ENCODE measurements at places on chromosomes 4 and X. TPM values are rescaled to one million over a fixed set of nuclear protein-coding genes. Genes with fewer than 3 reads are reported as not detected.

The DRP2 gene
- 162 TPM for total RNA-seq

GRCh38 chrX:39532761-39533160 is 565.0 kb downstream of the BCOR start:
- H3K4me3 ChIP-seq, result no peak overlapping the region
- H3K27me3 ChIP-seq, result no peaks in the 10 kb centered on the region
- H3K27ac ChIP-seq, result no peak overlapping the region
- no peaks in the 10 kb centered on the region for H3K36me3 ChIP-seq
- DNase-seq, result no peak

- no peaks in the 10 kb centered on the region for H3K36me3 ChIP-seq
- no peaks in the 10 kb centered on the region for H3K4me1 ChIP-seq
- no peak overlapping the region for H3K27ac ChIP-seq
- no peak for DNase-seq
- H3K4me3 ChIP-seq, result no peak overlapping the region
These were observed 515.6 kb downstream of the PPARGC1A start for GRCh38 chr4:23374259-23374658.

The CT45A10 gene
- not detected for total RNA-seq

DNA sequence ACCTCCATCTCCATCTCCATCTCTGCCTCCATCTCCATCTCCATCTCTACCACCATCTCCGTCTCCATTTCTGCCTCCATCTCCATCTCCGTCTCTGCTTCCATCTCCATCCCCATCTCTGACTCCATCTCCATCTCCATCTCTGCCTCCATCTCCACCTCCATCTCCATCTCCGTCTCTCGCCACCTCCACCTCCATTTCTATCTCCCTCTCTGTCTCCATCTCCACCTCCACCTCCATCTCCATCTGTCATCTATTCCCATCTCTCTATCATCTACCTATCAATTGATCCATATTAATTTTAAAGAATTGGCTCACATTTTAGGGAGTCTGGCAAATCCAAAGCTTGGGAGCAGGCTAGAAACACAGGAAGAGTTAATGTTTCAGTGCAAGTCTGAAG is 39.6 kb upstream of the CHRNA9 start:
- no peaks in the 10 kb centered on the region for H3K36me3 ChIP-seq
- H3K4me1 ChIP-seq, result no peaks in the 10 kb centered on the region
- H3K27ac ChIP-seq, result no peak overlapping the region
- no peaks in the 10 kb centered on the region for H3K27me3 ChIP-seq
- H3K4me3 ChIP-seq, result no peak overlapping the region

Measured in tibial nerve (tissue), 4 donors.